IMR-90 (cell line): ENCODE measurements at places on chromosomes 16 and 17. TPM values are rescaled to one million over a fixed set of nuclear protein-coding genes. Genes with fewer than 3 reads are reported as not detected.
A peak's percentile ranks its signal among the peaks of the same experiment; 100 is the strongest.

Gene HSD17B1
- total RNA-seq = 0.56 and 0.72 TPM in 2 replicates

Gene HCRT
- not detected in 2 replicates for total RNA-seq

Gene CDRT15
- not detected in 2 replicates for total RNA-seq

Gene SYT17
- total RNA-seq = not detected in 2 replicates

Gene AXIN1
- 10.9 and 11.9 TPM in 2 replicates for total RNA-seq

Gene ABCC11
- total RNA-seq = under 0.01 and 0.18 TPM in 2 replicates

Gene IRX5
- not detected in 2 replicates for total RNA-seq

Gene TSNAXIP1
- 0.56 and 0.72 TPM in 2 replicates for total RNA-seq

Gene TBC1D3
- total RNA-seq = not detected in 2 replicates

Gene TEDC2
- 3.6 TPM in 2 replicates for total RNA-seq

Gene ZNF286A
- total RNA-seq = 37.6 and 37.8 TPM in 2 replicates

Gene PTGES3L
- total RNA-seq = 1.4 and 2.2 TPM in 2 replicates

Gene WDR45B
- 65.8 and 98.2 TPM in 2 replicates for total RNA-seq

Gene CD300E
- total RNA-seq = not detected in 2 replicates

Gene SCNN1G
- not detected in 2 replicates for total RNA-seq

Gene GNAO1
- under 0.01 TPM in 1 of 2 replicates, not detected in the other for total RNA-seq

- peaks cover 32% of the 10 kb centered on the region for H3K4me1 ChIP-seq
- H3K4me3 ChIP-seq = no peak overlapping the region
- no peaks in the 10 kb centered on the region for H3K36me3 ChIP-seq
- no peak for DNase-seq
- H3K27me3 ChIP-seq = no peaks in the 10 kb centered on the region
Observed at GRCh38 chr16:57624806-57625500, 3.5 kb upstream of the ADGRG1 start.

GRCh38 chr17:43517161-43517560, 29.0 kb downstream of the ETV4 start:
- H3K4me3 ChIP-seq = no peak overlapping the region
- H3K27ac ChIP-seq = no peak overlapping the region
- no peaks in the 10 kb centered on the region for H3K27me3 ChIP-seq
- H3K36me3 ChIP-seq = peaks cover 44% of the 10 kb centered on the region

GRCh38 chr16:58306327-58306726, 11.5 kb upstream of the PRSS54 start:
- no peak overlapping the region for H3K27ac ChIP-seq
- H3K36me3 ChIP-seq = no peaks in the 10 kb centered on the region
- H3K4me3 ChIP-seq = no peak overlapping the region
- peak; percentile 24 for DNase-seq
- no peaks in the 10 kb centered on the region for H3K27me3 ChIP-seq

DNA sequence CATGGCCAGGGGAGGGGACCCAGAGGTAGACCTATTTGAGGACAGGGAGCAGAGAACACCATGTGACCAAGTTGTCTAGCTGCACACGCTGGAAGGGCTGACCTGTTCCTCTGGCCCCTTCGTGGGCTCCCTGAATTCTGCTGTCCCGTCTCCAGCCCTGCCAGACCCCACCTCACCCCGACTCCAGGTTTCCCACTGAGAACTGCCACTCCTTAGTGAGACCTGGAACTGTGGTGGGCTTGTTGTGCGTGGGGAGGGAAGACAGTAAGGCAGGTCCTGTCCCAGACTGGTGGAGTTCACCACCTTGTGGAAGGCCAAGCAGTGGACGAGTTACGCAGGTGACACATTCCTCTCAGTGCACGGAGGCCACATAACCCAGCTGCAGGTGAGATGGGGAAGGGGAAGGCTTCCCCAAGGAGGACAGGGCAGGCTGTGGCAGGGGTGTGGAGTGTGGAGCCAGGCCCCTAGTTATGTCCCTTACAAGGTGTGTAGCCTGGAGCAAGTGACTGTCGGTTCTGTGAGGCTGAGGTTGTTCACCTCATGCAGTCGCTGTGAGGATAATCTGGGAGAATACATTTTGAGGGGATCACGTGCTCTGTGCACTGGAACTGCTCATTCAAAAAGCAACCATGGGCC, 54.7 kb downstream of the USP22 start:
- H3K36me3 ChIP-seq = no peaks in the 10 kb centered on the region
- no peak for DNase-seq
- H3K27me3 ChIP-seq = peaks cover 3% of the 10 kb centered on the region; the same call in 1 of the 2 replicates
- peaks cover under 1% of the 10 kb centered on the region; the same call in 1 of the 2 replicates for H3K4me1 ChIP-seq
- H3K4me3 ChIP-seq = no peak overlapping the region
- no peak overlapping the region for H3K27ac ChIP-seq

DNA sequence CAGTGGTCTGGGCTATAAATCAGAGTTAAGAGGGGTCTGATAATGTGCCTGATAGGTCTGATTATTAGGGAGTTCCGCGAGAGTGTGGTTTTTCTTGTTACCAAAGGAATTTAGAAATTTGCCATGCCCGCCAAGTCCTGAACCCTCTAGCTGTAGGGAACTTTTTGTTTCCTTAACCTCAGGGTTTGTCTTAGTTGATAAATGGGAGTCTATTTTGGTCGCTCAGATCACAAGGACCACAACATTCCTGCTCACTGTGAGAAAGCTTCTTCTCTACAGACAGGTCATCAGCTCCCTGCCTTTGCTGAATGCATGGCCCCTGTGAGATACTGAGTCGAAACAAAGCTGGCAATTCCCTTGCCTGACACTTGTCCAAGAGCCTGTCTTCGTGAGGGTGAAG, 497.8 kb downstream of the HS3ST4 start:
- no peaks in the 10 kb centered on the region for H3K27me3 ChIP-seq
- no peaks in the 10 kb centered on the region for H3K4me1 ChIP-seq
- H3K4me3 ChIP-seq = no peak overlapping the region

GRCh38 chr16:29996766-29997250, 767 bp downstream of the INO80E start:
- H3K4me1 ChIP-seq = peaks cover 8% of the 10 kb centered on the region
- peaks cover 19% of the 10 kb centered on the region for H3K36me3 ChIP-seq
- peak overlapping the region; percentile 65 for H3K4me3 ChIP-seq
- peak overlapping the region; percentile 49; the same call in 1 of the 2 replicates for H3K27ac ChIP-seq
- H3K27me3 ChIP-seq = no peaks in the 10 kb centered on the region

GRCh38 chr16:82728901-82729300, 102.1 kb downstream of the CDH13 start:
- no peak overlapping the region for H3K4me3 ChIP-seq
- no peaks in the 10 kb centered on the region for H3K36me3 ChIP-seq
- no peak for DNase-seq
- H3K27ac ChIP-seq = no peak overlapping the region

GRCh38 chr16:14398014-14398717, 231.9 kb downstream of the PARN start:
- H3K27me3 ChIP-seq = no peaks in the 10 kb centered on the region
- no peaks in the 10 kb centered on the region for H3K36me3 ChIP-seq
- H3K4me3 ChIP-seq = no peak overlapping the region
- H3K4me1 ChIP-seq = peaks cover 8% of the 10 kb centered on the region
- no peak overlapping the region for H3K27ac ChIP-seq

- no peaks in the 10 kb centered on the region for H3K36me3 ChIP-seq
- peak within 1 kb of the TSS; percentile 51 for H3K27ac ChIP-seq
- peak; percentile 53 for DNase-seq
- peaks cover 7% of the 10 kb centered on the region for H3K4me1 ChIP-seq
Observed at GRCh38 chr17:66191593-66192377, at the start of gene CEP112. Gene CEP112, minus strand, starts transcription at chr17:66192133.

DNA sequence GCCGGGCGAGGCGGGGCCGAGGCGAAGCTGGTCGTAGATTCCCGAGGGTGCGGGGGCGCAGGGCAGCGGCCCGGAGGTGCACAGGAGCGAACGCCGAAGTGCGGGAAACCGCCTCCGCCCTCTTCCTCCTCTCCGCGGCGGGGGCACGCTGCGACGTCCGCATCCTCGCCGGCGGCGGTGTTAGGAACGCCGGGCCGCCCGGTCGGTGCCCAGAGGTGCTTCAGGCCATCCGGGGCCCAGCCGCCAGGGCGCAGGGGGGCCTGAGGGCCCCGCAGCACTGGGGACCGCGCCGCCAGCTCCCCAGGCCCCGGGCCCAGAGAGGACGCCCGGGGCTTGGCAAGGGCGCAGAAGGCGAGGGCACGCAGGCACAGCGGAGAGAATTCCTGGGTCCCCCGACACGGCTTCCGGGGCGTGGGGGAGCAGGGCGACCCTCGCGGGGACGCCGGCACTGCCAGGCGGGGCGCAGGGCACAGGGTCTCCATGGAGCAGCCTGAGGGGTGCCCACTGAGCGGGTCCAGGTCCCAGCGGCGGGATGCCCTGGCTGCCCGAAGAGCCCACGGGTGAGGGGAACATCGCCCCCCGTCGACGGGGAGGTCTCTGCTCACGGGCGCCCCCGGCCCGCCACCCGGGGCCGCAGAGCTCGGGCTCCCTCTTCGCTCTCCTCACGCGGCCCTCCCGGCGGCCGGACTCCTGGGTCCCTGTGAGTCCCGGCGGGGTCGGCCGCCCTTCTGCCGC, 576 bp downstream of the EPOP start:
- peak overlapping the region; percentile 52 for H3K4me3 ChIP-seq
- DNase-seq = no peak
- no peaks in the 10 kb centered on the region for H3K4me1 ChIP-seq
- H3K27me3 ChIP-seq = peaks cover 53% of the 10 kb centered on the region

GRCh38 chr16:67893743-67894399, 817 bp downstream of the PSKH1 start:
- H3K27ac ChIP-seq = peak overlapping the region; percentile 89
- H3K27me3 ChIP-seq = no peaks in the 10 kb centered on the region
- no peak for DNase-seq
- H3K4me3 ChIP-seq = peak overlapping the region; percentile 100
- H3K4me1 ChIP-seq = peaks cover 9% of the 10 kb centered on the region
- no peaks in the 10 kb centered on the region for H3K36me3 ChIP-seq

DNA sequence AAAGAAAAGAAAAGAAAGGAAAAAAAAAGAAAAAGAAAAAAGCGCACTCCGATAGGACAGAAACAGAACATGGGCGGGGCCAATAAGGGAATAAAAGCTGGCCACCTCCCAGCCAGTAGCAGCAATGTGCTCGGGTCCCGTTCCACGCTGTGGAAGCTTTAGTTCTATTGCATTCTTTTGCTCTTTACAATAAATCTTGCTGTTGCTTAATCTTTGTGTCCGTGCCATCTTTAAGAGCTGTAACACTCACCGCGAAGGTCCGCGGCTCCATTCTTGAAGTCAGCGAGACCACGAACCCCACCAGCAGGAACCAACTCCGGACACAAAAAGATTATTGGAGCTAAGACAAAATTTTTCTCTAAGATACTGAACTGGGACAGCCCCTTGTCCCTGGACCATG, 3.1 kb upstream of the ARL5C start:
- no peaks in the 10 kb centered on the region for H3K36me3 ChIP-seq
- H3K4me3 ChIP-seq = no peak overlapping the region
- H3K4me1 ChIP-seq = peaks cover 3% of the 10 kb centered on the region; the same call in 1 of the 2 replicates

DNA sequence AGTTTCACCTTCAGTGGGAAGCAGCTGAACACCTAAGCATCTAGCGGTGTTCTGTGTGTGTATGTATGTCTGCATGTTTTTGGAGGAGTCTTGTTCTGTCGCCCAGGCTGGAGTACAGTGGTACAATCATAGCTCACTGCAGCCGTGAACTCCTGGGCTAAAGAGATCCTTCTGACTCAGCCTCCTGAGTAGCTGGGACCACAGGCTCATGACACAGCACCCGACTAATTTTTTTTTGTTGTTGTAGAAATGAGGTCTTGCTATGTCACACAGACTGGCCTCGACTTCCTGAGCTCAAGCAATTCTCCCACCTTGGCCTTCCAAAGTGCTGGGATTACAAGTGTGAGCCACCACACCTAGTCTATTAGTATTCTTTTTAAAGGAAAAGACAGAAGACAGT, 30.2 kb upstream of the FAAP100 start:
- peaks cover 39% of the 10 kb centered on the region for H3K36me3 ChIP-seq
- H3K27ac ChIP-seq = no peak overlapping the region
- peak; percentile 76 for DNase-seq
- H3K4me1 ChIP-seq = peaks cover 26% of the 10 kb centered on the region

DNA sequence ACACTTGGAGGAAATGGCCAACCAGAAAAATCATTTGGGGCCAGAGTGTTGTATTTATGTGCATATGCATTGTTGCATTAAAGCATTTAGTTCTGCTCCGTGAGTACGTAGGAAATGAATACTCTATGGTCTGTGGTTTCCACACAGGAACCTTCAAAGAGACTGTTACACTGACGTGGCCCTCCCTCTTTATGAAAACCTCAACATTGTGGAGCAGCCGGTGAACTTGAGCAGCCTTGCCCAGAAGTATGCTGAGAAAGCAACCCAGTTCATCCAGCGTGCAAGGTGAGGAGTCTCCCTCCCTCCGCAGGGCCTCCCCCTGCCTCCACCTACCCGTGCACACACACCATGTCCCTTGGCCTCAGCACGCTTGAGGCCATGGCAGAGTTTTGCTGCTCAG, 65.2 kb downstream of the ARSG start:
- no peaks in the 10 kb centered on the region for H3K27me3 ChIP-seq
- no peak for DNase-seq
- H3K36me3 ChIP-seq = no peaks in the 10 kb centered on the region
- no peak overlapping the region for H3K4me3 ChIP-seq
- H3K4me1 ChIP-seq = peaks cover 10% of the 10 kb centered on the region

- H3K4me1 ChIP-seq = peaks cover 12% of the 10 kb centered on the region
- H3K27me3 ChIP-seq = no peaks in the 10 kb centered on the region
- peaks cover 50% of the 10 kb centered on the region for H3K36me3 ChIP-seq
- no peak overlapping the region for H3K27ac ChIP-seq
Observed at GRCh38 chr17:38738007-38738662, 8.0 kb downstream of the CISD3 start.

GRCh38 chr16:27430923-27431484, 29.0 kb downstream of the IL21R start:
- H3K4me3 ChIP-seq = no peak overlapping the region
- H3K27ac ChIP-seq = no peak overlapping the region
- H3K36me3 ChIP-seq = no peaks in the 10 kb centered on the region
- peaks cover 8% of the 10 kb centered on the region for H3K4me1 ChIP-seq

DNA sequence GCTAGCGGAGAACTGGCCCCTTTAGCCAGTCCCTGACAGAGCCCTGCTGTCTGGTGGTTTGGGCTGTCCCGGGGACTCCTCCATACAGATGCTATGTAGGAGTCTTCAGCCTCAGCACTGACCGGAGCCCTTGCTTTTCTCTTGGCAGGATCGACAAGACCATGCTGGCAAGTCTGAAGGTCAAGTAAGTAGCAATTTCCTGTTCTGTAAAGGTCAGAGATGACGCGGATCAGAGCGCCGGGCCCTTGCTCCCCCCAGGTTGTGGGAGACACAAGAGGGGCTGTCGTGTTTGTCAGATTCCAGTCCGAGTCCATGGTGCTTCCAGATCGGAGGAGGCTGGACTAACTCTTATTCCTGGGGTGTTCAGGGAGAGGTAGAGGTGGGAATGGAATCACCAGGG, 4.1 kb downstream of the RAP1GAP2 start:
- no peak overlapping the region for H3K27ac ChIP-seq
- no peak overlapping the region for H3K4me3 ChIP-seq
- no peak for DNase-seq
- no peaks in the 10 kb centered on the region for H3K4me1 ChIP-seq
- H3K36me3 ChIP-seq = no peaks in the 10 kb centered on the region

- no peaks in the 10 kb centered on the region for H3K4me1 ChIP-seq
- no peaks in the 10 kb centered on the region for H3K36me3 ChIP-seq
- peak; percentile 82 for DNase-seq
Observed at GRCh38 chr16:31099860-31100638, 5.5 kb upstream of the VKORC1 start.

- H3K36me3 ChIP-seq = peaks cover 38% of the 10 kb centered on the region
- H3K4me1 ChIP-seq = peaks cover 4% of the 10 kb centered on the region; the same call in 1 of the 2 replicates
Observed at GRCh38 chr17:42845918-42846593, 1.7 kb downstream of the AOC2 start.
